ENCODE measurements at places on chromosomes 4 and X. TPM values are rescaled to one million over a fixed set of nuclear protein-coding genes. Genes with fewer than 3 reads are reported as not detected.

DNA sequence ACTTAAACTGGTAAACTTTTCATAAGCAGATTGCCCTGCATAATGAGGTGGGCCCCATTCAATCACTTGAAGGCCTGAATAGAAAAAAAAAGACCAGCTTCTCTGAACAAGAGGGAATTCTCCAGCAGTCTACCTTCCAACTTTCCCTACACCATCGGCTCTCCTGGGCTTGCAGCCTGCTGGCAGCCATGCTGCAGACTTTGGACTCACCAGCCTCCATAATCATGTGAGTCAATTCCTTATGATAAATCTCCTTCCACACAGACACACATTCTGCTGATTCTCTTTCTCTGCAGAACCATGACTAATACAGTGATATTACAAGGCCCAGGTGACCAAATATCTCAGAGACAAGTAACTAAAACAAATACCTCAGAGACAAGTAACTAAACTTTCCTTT is 113.8 kb upstream of the WDR17 start:
- no peak overlapping the region for H3K4me3 ChIP-seq
- H3K4me1 ChIP-seq = no peaks in the 10 kb centered on the region
- DNase-seq = no peak
- H3K27ac ChIP-seq = no peak overlapping the region

DNA sequence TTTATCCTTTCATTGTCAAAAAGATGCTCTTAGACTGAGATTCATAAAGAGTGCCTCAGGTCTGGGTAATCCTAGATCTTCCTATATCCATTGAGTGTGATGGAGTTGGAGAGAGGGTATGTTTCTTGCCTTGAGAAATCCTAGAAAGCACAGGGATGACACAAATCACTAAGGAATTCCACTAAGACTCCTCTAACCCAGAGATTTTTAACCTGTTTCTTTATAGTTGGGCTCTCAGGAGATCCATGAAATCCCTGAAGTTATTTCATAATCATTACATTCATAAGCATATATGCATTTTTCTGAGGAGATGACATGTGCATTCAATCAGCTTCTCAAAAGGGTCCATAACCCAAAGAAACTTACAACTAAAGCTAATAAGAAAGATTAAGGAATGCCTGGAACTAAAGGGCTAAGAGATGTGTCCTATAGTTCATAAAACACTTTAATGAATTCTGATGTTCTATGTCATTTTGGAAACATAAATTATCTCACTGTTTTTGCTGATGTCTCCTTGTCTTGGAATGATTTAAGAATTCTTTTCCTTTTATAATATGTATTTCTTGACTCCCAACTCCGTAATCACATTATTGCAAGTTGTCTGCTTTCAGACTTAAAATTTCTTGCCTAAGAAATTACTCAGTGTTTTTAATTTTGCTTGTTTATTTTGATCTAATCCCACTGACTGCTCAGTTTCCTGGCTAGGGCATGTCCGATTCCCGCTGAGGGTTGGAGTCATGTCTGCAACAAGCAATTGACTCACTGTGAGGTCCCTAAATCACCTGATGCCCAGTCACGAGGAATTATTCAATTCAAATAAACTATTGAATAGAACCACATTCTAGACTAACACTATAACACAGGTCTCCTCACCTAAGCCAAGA is 2.8 kb upstream of the AMTN start:
- H3K4me1 ChIP-seq = no peaks in the 10 kb centered on the region
- H3K4me3 ChIP-seq = no peak overlapping the region
- no peak overlapping the region for H3K27ac ChIP-seq
- no peaks in the 10 kb centered on the region for H3K36me3 ChIP-seq
- no peaks in the 10 kb centered on the region for H3K27me3 ChIP-seq

GRCh38 chr4:72631296-72631695 is 62.3 kb upstream of the ADAMTS3 start:
- H3K36me3 ChIP-seq = no peaks in the 10 kb centered on the region
- no peaks in the 10 kb centered on the region for H3K27me3 ChIP-seq
- H3K4me1 ChIP-seq = no peaks in the 10 kb centered on the region
- no peak overlapping the region for H3K27ac ChIP-seq

DNA sequence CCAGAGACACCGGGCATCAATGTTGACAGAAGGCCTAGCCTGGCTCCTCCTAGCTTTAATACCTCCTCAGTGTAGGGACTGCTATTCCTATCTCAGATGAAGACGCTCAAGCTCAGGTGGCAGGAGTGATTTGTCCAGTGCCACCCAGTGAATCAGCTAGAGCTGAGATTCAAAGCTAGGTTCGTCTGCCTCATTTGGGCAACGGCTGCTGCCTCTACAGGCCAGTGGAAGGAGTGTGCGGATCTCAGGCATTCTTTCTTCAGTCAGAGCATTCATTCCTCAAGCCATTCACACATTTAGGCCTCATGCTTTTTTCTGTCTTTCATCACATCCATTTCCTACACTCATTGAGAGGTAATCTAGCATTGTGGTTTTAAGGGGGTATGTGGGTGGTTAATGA is 7.3 kb downstream of the TSR2 start:
- H3K4me1 ChIP-seq = no peaks in the 10 kb centered on the region
- H3K27me3 ChIP-seq = peaks cover 13% of the 10 kb centered on the region
- no peak overlapping the region for H3K27ac ChIP-seq
- H3K4me3 ChIP-seq = no peak overlapping the region

DNA sequence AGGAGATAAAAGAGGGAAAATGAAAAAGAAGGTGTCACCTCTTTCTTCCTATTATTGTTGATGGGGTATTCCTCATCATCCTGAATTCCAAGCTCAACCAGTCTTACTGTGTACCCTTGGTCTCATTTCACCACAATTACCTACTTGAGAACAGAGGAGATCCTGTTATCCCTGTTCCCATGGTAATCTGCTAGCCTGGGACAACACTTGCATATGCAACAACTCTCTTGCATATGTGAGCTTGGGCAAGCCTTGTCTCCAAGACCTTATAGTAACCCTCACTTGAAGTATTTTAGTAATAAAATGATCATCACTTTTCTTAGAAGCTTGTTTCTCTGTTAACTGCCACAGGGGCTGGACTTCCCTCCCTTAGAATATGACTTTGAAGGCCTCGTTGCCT is 253.7 kb downstream of the NAP1L3 start:
- H3K4me1 ChIP-seq = no peaks in the 10 kb centered on the region
- DNase-seq = no peak
- H3K4me3 ChIP-seq = no peak overlapping the region
- no peak overlapping the region for H3K27ac ChIP-seq
- no peaks in the 10 kb centered on the region for H3K36me3 ChIP-seq

DNA sequence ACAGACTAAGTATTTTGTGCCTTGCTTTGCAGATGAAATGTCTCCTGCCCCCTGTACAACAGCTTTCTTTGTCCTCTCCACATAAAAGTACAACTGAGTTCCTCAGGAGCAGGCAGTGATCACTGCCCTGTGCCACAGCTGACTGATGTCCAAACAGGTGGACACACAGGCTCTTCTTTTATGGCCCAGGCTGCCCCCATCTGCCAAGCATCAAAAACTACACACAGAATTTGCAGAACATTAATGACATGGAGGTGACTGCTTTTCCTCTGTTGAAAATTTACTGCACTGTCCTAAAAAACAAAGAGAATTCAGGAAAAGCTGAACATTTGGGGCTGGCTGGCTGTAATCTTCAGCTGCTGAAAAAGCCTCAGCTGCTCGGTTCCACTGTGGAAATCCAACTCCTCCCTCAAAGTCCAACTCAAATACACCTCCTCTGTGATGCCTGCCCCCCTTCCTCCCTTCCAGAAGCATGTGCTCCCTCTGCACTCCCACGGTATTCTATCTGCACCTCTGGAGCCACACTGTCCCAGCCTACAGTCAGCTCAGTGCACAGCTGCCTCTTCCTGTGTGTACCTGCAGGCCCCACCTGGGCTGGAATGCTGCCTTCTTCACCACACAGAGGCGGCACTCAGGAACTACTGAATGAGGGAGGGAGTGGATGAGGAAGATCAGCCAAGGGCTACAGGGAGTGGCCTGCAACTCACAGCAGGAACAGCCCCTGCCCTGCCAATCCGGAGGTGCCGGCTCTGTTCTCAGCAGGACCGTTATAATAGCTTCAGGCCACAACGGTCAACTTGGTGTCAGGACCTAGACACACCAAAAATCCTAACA is 10.3 kb downstream of the AFAP1 start:
- no peaks in the 10 kb centered on the region for H3K27me3 ChIP-seq
- no peaks in the 10 kb centered on the region for H3K36me3 ChIP-seq
- no peak for DNase-seq
- peak overlapping the region; percentile 29 for H3K27ac ChIP-seq
- peaks cover 9% of the 10 kb centered on the region for H3K4me1 ChIP-seq

- H3K27me3 ChIP-seq = no peaks in the 10 kb centered on the region
- H3K4me1 ChIP-seq = no peaks in the 10 kb centered on the region
- no peak overlapping the region for H3K4me3 ChIP-seq
- no peaks in the 10 kb centered on the region for H3K36me3 ChIP-seq
- no peak overlapping the region for H3K27ac ChIP-seq
- no peak for DNase-seq
These were observed 211.8 kb downstream of the SLC7A11 start for GRCh38 chr4:138030375-138030774.

GRCh38 chr4:144355811-144356757 is 215.6 kb upstream of the GYPA start:
- H3K27me3 ChIP-seq = no peaks in the 10 kb centered on the region
- H3K4me1 ChIP-seq = no peaks in the 10 kb centered on the region
- H3K4me3 ChIP-seq = no peak overlapping the region
- H3K27ac ChIP-seq = no peak overlapping the region

DNA sequence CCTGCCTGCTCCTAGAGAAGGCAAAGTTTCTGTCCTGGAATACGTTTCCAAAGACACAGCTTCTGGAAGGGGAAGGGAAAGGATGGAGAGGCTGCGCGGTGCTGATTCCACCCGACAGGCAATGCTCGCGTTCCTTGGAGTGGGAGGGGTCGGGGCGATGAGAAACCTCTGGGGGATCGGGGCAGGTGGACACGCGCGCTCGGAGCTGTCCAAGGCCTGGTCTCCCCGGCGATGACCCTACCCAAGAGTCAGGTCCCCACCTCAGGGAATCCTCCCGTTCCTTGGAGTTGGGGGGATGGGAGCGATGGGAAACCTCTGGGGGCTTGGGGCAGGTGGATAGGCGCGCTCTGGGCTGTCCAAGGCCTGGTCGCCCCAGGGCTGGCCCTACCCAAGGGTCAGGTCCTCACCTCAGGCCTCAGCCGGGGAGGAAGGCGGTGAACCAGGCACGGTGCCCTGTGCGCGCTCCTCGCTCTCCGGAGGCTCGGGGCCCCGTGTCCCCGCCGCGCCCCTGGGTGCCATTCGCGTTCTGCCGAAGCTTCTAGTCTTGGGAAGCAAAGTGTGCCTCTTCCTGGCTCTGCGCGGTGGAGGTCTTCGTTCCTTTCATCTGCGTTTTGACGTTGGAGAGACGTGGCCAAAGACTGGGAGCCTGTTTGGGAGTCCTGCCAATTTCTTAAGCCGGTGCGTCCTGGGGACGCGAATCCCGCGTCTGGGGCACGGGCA is 10.6 kb upstream of the SHOX start:
- H3K4me1 ChIP-seq = no peaks in the 10 kb centered on the region
- DNase-seq = no peak
- no peak overlapping the region for H3K27ac ChIP-seq
- H3K4me3 ChIP-seq = no peak overlapping the region
- no peaks in the 10 kb centered on the region for H3K36me3 ChIP-seq

DNA sequence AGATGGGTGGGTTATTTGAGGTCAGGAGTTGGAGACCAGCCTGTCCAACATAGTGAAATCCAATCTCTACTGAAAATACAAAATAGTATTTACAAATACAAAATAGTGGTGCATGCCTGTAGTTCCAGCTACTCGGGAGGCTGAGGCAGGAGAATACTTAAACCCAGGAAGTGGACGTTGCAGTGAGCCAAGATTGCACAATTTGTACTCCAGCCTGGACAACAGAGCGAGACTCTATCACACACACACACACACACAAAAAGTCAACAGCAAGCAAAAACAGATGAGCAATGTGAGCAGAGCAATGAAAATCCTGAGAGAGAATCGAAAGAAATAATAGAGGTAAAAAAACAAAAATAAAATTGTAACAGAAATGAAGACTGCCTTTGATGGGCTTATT is 168.8 kb downstream of the PCDH18 start:
- no peak overlapping the region for H3K27ac ChIP-seq
- H3K4me1 ChIP-seq = peaks cover 7% of the 10 kb centered on the region
- DNase-seq = no peak
- H3K36me3 ChIP-seq = no peaks in the 10 kb centered on the region
- no peak overlapping the region for H3K4me3 ChIP-seq

DNA sequence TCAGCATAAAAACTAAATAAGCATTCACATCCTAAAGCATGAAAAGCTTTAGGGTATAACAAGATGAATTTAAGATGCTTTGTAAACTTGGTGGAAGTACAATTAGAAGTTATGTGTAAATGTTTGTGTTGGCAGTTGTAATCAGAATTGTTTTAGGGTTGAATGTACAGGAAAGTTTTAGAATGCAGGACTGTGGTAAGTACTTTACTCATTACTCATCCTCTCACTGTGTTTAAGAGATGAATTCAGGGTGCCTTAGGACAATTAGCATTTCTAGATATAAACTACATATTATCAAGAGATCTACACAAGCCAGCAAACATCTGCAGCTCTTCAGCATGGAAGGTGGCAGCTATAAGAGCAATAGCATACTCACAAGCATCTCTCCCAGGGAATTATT is 77.5 kb upstream of the ELOVL6 start:
- H3K4me3 ChIP-seq = no peak overlapping the region
- H3K27me3 ChIP-seq = no peaks in the 10 kb centered on the region
- no peak for DNase-seq

GRCh38 chr4:137909529-137910309 is 332.4 kb downstream of the SLC7A11 start:
- no peak overlapping the region for H3K27ac ChIP-seq
- H3K4me1 ChIP-seq = no peaks in the 10 kb centered on the region
- peak; percentile 17 for DNase-seq
- H3K4me3 ChIP-seq = no peak overlapping the region
- H3K27me3 ChIP-seq = no peaks in the 10 kb centered on the region
- no peaks in the 10 kb centered on the region for H3K36me3 ChIP-seq

DNA sequence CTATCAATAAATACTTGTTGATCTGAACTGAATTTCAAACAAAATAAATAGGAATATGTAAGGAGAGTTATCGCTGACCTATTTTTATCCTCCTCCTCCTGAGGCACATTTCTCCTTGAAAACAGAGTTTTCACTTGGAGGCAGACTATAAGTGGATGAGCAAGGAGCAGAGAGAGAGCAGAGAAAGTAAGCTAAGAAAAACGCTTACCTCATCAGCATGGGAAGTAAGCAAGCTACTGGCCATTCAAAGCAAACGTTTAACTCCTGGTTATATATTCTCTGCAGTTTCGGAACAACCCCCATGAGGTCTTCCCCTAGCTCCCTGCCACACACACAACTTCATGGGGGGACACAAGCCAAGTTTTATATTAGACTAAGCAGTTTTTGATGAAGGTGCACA is 13.2 kb downstream of the ZDHHC9 start:
- H3K4me1 ChIP-seq = no peaks in the 10 kb centered on the region
- no peaks in the 10 kb centered on the region for H3K36me3 ChIP-seq
- H3K27ac ChIP-seq = no peak overlapping the region
- peaks cover 16% of the 10 kb centered on the region for H3K27me3 ChIP-seq
- no peak overlapping the region for H3K4me3 ChIP-seq

GALNT7 gene
- 52.2 TPM for total RNA-seq

RS1 gene
- not detected for total RNA-seq

CCKAR gene
- total RNA-seq = not detected

RPS6KA6 gene
- 5.9 TPM for total RNA-seq

TRPC5OS gene
- total RNA-seq = not detected

ARAP2 gene
- 23.2 TPM for total RNA-seq

ADAM29 gene
- total RNA-seq = 0.29 TPM

GAGE12H gene
- not detected for total RNA-seq

Data from breast epithelium (tissue), 4 donors.